ENCODE measurements at places on chromosomes 3 and 15.

DNA sequence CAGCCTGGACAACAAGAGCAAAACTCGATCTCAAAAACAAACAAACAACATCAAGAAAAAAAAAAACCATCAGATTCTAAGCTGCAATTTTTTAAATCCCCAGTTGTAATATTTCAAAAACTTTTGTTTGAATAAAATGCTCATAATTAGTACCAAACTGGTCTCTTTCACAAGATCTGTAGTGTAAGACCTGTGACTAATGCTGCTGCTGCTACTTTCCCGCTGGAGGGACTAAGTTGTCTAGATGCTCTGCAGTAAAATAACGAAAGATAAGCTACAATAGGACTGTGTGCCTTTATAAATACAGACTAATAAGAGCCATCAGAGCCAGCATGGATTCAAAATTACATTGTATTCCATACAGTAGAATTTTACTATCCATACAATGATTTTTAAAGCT is 45.4 kb downstream of the TM4SF4 start:
- no peak for DNase-seq

DNA sequence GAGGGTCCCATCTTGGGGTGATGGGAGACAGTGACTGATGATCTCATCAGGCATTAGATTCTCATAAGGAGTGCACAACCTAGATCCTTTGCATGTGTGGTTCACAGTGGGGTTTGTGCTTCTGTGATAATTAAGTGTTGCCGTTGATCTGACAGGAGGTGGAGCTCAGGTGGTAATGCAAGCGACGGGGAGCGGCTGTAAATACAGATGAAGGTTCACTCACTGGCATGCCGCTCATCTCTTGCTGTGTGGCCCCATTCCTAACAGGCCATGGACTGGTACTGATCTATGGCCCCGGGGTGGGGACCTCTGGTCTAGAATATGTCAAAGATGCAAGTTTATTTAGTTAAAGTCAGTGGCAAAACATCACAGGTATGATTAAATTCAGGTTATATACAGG is 8.7 kb downstream of the MEF2A start:
- no peak for DNase-seq

- DNase-seq, result no peak
These were observed 608.5 kb upstream of the AGTR1 start for GRCh38 chr3:148089171-148089570.

- DNase-seq, result peak; percentile 89
These were observed 7.5 kb upstream of the TM4SF1 start for GRCh38 chr3:149384911-149385321.

- DNase-seq, result no peak
These were observed 699.5 kb upstream of the CFAP20DC start for GRCh38 chr3:59749291-59749690.

DNA sequence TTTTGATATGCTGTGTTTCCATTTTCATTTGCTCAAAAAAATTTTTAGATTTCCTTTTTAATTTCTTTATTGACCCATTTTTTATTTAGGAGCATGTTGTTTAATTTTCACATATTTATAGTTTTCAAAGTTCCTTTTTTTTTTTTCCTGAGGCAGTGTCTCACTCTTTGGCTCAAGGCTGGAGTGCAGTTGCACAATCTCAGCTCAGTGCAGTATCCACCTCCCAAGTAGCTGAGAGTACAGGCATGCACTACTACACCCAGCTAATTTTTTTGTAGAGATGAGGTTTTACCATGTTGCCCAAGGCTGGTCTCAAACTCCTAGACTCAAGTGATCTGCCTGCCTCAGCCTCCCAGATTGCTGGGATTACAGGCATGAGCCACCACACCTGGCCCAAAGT is 36.2 kb downstream of the PFN2 start:
- no peak for DNase-seq

- DNase-seq, result peak; percentile 21
These were observed 5.7 kb downstream of the TTBK2 start for GRCh38 chr15:42914728-42915497.

GRCh38 chr3:143859465-143860203 is 11.4 kb upstream of the SLC9A9 start:
- DNase-seq, result no peak

GRCh38 chr3:37943631-37944314 is 46.8 kb upstream of the VILL start:
- no peak for DNase-seq

- no peak for DNase-seq
These were observed 84.6 kb upstream of the COL6A5 start for GRCh38 chr3:130260918-130261317.

DNA sequence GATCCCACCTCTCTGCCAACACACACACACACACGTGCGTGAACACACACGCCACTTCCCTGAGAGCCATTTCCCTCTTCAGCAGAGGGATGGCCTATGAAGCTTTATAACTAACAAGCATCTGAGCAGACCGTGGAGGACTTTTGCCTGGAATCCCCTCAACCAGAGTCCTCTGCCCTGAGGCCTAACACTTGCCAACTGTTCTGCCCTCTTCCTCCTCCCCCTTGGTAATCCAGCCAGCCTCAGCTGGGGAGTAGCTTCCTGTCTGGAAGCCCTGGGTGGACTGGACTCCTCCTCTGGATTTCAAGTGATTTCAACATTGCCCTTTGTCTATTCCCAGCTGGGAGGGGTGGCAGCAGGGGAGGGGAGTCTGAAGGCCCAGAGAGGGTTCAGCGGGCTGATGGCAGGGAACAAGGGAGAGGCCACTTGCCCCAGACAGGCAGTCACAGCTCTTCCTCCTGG is 68.4 kb upstream of the HACD2 start:
- DNase-seq, result peak; percentile 46

Measured in RCC 7860 (cell line).